Cerebellum (tissue), 4 donors: ENCODE measurements at places on chromosomes 2 and 18. TPM values are rescaled to one million over a fixed set of nuclear protein-coding genes. Genes with fewer than 3 reads are reported as not detected.

Gene KYNU
- total RNA-seq = 0.27 TPM

Gene MAL
- not detected for total RNA-seq

Gene EGR4
- total RNA-seq = 0.09 TPM

Gene TWIST2
- total RNA-seq = 1.3 TPM

Gene FAM168B
- 105 TPM for total RNA-seq

Gene CYP27C1
- 1.1 TPM for total RNA-seq

Gene DSG2
- total RNA-seq = 4.7 TPM

Gene MYOM1
- 3.7 TPM for total RNA-seq

Gene IL1RL2
- total RNA-seq = 0.73 TPM

Gene NEB
- total RNA-seq = 3.9 TPM

Gene PLEKHH2
- total RNA-seq = 12.2 TPM

Gene CNOT11
- total RNA-seq = 14.7 TPM

Gene LHCGR
- 1.5 TPM for total RNA-seq

Gene OR6B2
- not detected for total RNA-seq

Gene LOXHD1
- total RNA-seq = 0.18 TPM

Gene CCDC68
- 0.82 TPM for total RNA-seq

Gene SPOPL
- 22.5 TPM for total RNA-seq

Gene C2orf92
- total RNA-seq = 15.7 TPM

Gene ALPG
- total RNA-seq = not detected

Gene AUP1
- 35.0 TPM for total RNA-seq

Gene SPC25
- 10.2 TPM for total RNA-seq

Gene CIDEA
- total RNA-seq = not detected

Gene PLEKHB2
- 90.0 TPM for total RNA-seq

Gene AOX1
- 2.8 TPM for total RNA-seq

Gene BOLL
- total RNA-seq = not detected

Gene WBP1
- 27.3 TPM for total RNA-seq

Gene SPEG
- 11.3 TPM for total RNA-seq

Gene TMEM127
- total RNA-seq = 19.7 TPM

Gene ANKRD30B
- 3.0 TPM for total RNA-seq

Gene REG3A
- total RNA-seq = 0.45 TPM

Gene NAPG
- total RNA-seq = 66.3 TPM
